Breast epithelium (tissue), 4 donors: ENCODE measurements at places on chromosomes 12 and 14. TPM values are rescaled to one million over a fixed set of nuclear protein-coding genes. Genes with fewer than 3 reads are reported as not detected.
A peak's percentile ranks its signal among the peaks of the same experiment; 100 is the strongest.

DNA sequence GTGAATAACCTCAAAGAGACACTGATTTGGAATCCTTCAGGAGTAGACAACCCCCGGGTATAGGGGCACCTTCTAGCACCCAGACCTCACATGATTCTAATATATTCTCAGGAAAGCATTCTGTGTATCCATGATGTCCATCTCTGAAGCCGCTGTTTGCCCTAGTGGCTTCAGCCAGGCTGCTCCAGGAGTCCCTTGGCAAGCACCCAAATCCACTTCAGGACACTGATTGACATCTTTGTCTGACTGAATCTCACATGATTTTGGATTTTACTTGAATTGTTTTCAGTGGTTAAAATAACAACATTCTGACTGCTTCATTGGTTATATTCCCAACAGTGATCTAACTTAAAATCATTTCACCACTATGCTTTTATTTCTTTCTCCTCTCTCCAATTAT lies 390.5 kb upstream of the CLEC14A start:
- no peaks in the 10 kb centered on the region for H3K27me3 ChIP-seq
- no peak overlapping the region for H3K27ac ChIP-seq
- no peaks in the 10 kb centered on the region for H3K36me3 ChIP-seq
- no peak for DNase-seq
- no peak overlapping the region for H3K4me3 ChIP-seq
- H3K4me1 ChIP-seq: no peaks in the 10 kb centered on the region

DNA sequence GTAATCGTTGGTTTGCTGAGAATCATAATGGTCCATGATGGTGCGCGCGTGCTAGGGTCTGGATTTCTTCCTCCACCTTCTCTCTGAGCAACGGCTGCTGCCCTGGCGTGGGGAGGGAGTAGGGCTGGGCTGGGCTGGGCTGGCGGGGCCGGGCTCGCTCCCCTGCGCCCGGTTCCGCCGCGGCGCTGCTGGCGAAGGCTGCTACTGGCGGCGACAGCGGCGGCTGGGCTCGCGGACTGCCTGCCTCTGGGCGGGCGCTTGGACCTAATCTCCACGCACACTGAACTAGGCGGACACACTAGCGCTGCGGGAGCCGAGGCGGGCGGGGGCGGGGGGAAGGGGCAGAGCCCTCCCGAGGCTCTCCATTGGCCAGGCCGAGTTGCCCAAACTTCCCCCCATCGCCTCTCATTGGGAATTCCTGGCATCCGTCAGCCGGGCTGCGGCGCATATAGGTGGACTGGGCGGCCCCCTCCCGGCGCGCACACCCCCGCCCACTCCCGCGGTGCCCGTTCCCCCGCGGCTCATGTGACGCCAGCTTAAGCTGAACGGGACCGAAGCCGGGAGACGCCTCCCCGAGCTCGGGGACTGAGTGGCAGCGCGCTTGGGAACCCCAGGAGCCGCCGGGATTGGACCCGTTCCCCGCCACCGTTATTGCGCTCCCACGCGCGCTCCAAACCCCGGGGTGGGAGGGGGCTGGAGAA lies at the start of gene ACTN1:
TSS of gene ACTN1 (minus strand) at position 282 of the 701 bp plus-strand sequence. CDS start at position 36, 246 bp downstream.
- H3K4me1 ChIP-seq: no peaks in the 10 kb centered on the region
- H3K27ac ChIP-seq: peak within 1 kb of the TSS; percentile 99
- peak; percentile 93 for DNase-seq

GRCh38 chr12:13288937-13289652 lies 92.6 kb downstream of the EMP1 start:
- no peak for DNase-seq
- H3K27ac ChIP-seq: no peak overlapping the region
- no peaks in the 10 kb centered on the region for H3K36me3 ChIP-seq
- H3K4me3 ChIP-seq: no peak overlapping the region

GZMB gene
- total RNA-seq: not detected
